HT1080 (cell line): ENCODE measurements at places on chromosomes 5 and 9.

DNA sequence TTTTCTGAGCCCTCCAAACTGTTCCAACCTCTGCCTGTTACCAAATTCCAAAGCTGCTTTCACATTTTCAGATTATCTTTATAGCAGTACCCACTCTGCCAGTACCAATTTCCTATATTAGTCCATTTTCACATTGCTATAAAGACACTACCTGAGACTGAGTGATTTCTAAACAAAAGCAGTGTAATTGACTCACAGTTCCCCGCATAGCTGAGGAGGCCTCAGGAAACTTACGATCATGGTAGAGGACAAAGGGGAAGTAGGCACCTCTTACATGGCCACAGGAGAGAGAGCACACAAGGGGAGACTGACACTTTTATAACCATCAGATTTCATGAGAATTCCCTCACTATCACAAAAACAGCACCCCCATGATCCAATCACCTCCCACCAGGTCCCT, 105.0 kb downstream of the DTWD2 start:
- no peak for DNase-seq

GRCh38 chr5:117411701-117412100, 837.1 kb upstream of the SEMA6A start:
- DNase-seq: peak; percentile 3

- no peak for DNase-seq
Measured at GRCh38 chr5:10588109-10588775, 24.4 kb downstream of the ANKRD33B start.

DNA sequence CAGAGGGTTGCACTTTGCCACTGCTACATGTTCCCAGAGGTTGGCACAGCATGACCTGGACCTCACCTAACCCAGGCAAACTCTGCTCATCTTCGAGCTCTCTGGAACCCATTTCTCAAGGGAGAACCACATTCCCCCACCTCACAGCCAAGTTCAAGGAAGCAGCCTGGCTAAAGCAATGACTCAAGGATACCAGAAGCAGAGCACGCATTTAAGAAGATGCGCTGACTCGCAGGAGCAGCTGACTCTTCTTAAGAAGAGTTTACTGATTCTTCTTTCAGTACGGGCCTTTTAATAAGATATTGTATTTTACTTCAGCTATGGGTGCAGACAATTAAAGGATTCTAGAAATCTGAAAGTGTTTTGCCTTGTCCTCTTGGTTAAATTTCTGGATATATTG, 4.1 kb upstream of the SEMA5A start:
- DNase-seq: no peak

DNA sequence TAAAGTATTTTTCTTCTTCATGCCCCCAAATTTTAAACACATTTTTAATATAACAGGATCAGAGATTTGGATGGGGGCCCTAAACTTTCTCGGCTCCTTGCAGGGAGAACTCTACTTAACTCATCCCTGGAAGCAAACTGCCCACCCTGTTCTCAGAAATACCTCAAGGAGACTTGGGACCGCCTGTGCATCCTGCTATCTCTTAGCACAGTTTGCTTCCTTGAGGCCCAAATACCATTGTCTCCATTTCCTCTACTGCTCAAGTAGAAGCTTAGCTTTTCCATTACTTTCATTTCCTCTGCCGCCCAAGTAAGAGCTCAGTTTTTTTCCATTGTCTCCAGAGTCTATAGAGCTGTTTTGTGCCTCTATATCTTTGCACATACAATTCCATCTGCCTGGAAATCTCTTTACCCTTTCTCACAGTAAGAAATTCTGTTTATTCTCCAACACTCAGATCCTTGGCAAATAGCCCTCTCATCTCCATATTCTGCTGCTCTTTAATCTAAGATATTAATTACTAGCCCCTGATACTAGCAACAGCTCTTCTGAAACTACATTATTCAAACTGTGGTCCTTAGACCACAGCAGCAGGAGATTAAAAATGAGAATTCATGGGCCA, 137.8 kb downstream of the CEMIP2 start:
- DNase-seq: no peak

DNA sequence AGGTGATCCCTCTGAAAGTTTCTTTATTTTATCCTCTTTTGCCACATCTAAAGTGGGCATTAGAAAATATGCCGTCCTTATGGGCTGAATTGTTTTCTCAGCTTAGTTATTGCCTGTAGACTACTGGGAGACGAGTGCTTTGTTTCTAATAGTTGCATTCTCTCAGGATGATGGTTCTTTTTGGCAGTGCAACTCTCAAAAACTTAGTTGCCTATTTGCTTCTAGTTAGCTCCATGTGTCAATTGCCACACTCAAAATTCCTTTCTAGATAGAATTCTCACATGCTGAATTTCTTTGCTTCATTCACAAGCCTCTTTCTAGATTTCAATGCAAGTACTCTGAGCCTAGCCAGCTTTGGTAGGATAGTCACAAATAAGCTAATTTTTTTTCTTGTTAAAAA, 155.5 kb downstream of the FGF10 start:
- no peak for DNase-seq

DNA sequence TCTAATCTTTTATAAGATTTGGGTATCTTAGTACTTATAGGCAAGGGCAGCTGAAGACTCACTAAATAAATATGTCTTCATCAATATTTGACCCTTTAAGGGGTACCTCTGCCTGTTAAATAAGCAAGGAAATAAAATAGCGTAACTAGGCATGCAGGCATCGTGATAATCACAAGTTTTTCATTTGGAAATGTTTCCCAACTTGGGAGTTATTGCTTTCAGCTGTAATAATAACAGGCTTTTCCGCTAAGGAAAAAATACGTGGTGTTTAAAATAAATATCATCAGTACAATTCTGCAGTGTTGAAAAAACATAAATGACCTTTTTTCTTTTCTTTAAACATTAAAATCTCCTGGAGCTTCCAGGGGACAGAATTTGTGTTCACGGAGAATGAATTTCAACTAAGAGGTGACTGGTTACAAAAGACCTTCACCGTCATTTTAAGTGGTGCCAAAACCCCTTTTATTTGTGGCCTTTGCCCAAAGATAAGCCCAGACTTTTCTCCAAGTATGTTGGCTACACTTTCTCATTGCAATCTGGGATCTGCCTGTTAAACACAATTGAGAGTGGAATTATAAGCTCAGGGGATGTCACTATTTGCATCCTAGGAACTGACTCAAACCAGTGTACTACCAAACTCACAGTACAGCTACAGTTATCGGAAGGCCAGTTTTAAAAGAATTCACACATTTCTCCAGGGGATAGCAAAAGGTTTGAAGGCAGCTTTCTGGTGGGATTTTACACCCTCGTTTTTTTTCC, 218.6 kb downstream of the FBXL7 start:
- no peak for DNase-seq

DNA sequence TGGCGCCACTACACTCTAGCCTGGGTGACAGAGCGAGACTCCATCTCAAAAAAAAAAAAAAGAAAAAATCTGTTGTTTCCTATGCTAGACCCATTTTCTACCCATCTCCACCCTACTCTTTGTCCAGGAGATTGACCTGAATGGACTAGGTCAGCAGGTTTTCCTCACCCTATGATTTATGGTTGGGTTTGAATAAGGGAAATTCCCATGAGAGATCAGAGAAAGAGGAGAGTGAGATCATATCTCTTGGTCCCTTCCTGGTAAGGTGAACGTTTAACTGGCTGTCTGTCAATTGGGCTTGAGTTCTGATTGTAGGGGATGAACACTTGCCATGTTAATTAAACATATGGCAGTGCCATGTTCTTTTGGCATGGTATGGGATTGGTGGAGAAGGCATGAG, 387.4 kb downstream of the MAN2A1 start:
- DNase-seq: no peak

- no peak for DNase-seq
Measured at GRCh38 chr5:178530526-178530925, 59.7 kb downstream of the COL23A1 start.

- DNase-seq: peak; percentile 81
Measured at GRCh38 chr9:684054-684890, 157.2 kb upstream of the DMRT1 start.

DNA sequence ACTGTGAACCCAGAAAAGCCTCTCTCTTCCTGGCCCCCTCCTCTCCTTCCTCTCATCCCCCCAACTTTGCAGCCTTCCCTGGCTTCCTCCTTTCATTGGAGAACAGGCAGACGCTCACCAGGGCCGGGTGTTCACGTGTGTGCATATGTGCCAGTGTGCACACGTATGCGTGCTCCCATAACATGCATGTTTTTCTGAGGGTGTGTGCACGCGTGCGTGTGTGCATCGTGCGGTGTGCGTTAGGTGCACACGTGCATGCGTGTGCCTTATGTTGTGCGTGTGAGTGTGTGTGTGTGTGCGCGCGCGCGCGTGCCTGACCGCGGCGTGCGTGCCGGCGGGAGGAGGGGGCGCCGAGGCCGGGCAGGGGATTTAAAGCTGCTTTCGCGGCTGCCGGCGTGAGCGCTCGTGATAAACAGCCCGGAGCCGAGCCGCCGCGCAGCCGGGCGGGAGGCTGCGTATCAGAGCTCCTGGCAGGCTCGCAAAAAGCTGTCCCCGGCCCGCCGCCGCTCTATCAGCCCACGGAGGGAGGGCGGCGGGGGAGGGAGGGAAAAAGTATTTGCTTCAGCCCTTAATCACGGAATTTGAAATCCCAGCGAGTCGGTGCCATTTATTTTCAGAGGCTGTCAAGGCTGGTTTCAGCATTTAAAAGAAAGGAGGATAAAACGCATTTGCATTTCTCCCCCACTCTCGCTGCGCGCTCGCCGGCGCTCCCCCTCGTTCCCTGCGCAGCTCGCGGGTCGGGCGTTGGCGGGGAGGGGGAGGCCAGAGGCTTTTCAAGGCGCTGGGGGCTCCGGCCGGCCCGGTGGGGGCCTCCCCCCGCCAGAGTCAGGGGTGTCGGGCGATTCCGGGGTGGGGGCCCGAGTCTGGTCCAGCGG, 183.9 kb downstream of the C9orf50 start:
- no peak for DNase-seq

DNA sequence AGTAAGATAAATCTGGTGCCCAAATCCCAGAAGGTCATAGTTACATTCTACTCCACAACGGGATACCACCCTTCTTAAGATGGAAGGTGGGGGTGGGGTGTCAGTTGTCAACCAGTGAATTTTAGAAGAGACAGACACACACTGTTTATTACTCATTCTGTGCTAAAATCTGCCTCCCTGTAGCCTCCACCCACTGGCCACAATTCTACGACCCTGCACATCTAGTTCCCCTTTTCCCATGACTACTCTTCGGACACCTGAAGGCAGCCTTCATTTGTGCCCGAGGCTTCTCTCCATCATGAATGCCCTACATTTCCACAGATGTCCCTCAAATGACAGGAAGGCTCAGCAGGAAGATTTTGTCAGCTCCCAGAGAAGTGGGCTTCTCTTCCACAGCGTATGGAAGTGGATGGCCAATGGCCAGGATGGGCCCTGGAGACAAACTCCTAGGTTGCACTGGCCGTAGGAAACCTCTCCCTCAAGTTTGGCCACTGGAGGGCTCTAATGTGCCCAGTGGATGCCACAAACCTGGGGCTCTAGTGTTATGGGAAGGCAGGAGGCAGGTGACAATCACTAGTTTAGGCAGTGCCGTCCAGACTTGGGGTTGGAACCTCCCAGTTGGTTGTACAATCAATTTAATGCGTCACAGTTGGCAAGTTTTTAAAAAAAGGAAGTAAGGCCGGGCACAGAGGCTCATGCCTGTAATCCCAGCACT, 46.6 kb downstream of the PTPN3 start:
- DNase-seq: no peak

DNA sequence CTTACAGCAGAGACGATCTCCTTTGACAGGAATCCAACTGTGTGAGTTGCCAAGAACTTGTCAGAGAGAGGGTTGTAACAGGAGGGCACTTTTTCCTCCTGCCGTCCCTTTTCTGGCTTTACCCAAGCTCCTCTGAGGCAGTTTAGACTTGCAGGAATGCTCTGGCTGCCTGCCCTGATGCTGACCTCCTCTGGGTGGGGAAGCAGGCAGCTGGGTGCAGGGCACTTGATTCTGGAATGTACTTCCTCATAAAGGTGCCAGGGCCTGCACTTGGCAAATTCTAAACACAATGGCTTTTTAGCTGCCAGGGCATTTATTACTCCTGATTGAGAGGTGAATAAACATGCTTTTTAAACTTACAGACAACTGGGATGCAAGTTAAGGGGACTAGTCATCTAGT, 190.4 kb downstream of the EPB41L4A start:
- DNase-seq: peak; percentile 6

GRCh38 chr5:6827526-6828219, 114.4 kb downstream of the TENT4A start:
- no peak for DNase-seq

DNA sequence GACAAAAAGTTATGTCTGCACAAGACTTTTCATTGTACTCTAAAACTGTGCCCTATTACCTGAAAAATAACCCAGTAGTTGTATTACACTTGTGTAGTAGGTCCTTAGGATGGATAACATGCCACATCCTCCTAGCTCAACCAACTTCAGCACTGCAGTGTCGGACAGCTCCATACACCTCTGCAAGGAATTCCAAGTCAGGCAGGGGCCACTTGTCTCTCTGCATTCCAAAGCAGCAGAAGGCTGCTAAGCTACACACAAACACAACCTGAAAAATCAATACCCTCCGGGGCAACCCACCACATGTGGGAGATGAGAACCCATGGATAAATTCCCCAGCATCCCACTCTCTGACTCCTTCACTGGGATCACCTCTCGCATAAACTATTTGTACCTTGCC, 50.2 kb downstream of the MED10 start:
- DNase-seq: peak; percentile 30

DNA sequence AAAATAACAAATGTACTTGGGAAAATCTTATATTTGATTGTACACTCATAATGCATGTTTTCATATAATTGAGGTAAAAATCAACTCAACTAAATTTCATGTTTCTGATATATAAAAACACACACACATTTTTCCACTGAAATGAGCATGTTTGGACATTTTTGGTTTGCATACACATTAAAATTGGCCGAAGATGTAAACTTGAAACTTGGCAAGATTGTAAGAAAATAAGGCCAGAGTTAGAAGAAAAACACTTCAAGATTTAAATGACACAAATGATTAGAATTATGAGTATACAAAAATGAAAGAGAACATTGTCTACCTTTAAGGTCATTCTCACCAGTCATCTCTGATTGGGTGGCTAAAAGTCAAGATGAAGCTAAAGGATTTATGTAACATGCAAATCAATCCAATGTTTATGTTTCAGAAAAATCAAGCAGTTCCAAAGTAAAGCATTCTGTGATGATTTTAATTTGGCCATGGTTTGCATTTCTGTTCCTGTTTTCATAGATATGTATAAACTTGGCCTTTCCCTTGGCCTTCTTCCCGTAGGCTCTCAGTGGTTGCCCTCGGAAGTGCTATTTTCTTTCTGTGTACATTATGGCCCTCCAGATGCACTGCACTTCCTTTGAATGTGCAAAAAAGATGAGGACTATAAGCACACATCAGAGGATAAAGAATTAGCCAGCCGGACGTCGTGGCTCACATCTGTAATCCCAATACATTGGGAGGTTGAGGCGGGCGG, 1105.4 kb upstream of the DMAC1 start:
- no peak for DNase-seq

GRCh38 chr9:115069771-115070170, 48.2 kb downstream of the TNC start:
- DNase-seq: no peak

GRCh38 chr5:172626031-172626581, 15.0 kb upstream of the NEURL1B start:
- no peak for DNase-seq

GRCh38 chr5:407801-408268, 35.1 kb upstream of the EXOC3 start:
- no peak for DNase-seq
